ENCODE measurements at places on chromosomes 4 and X.

DNA sequence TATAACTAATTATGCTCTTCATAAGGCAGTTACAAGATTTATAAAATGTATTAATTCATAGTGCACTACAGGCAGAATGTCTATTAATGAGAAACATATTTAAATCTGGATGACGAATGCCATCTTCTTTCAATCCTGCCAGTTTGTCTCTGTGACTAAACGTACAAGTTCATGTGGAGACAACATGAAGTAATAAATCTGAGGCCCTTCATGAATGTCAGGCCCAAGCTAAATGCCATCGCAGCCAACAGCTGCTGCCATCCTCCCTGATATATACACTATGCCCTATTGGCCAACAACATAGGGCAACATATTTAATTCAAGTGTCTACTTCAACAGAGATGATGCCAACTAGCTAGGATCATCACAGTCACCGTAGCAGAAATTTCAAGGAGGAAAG, 43.7 kb downstream of the TSPAN5 start:
- DNase-seq = no peak

- no peak for DNase-seq
These were observed 74.4 kb downstream of the RTL5 start for GRCh38 chrX:72057331-72057730.

GRCh38 chr4:89538171-89538570, 230.6 kb upstream of the GPRIN3 start:
- DNase-seq = no peak

- DNase-seq = no peak
These were observed 85.2 kb upstream of the LNX1 start for GRCh38 chr4:53676402-53676871.

- no peak for DNase-seq
These were observed 4.9 kb downstream of the ENPEP start for GRCh38 chr4:110480746-110481271.
